H1 (cell line): ENCODE measurements at places on chromosomes 2 and 18.
A peak's percentile ranks its signal among the peaks of the same experiment; 100 is the strongest.

DNA sequence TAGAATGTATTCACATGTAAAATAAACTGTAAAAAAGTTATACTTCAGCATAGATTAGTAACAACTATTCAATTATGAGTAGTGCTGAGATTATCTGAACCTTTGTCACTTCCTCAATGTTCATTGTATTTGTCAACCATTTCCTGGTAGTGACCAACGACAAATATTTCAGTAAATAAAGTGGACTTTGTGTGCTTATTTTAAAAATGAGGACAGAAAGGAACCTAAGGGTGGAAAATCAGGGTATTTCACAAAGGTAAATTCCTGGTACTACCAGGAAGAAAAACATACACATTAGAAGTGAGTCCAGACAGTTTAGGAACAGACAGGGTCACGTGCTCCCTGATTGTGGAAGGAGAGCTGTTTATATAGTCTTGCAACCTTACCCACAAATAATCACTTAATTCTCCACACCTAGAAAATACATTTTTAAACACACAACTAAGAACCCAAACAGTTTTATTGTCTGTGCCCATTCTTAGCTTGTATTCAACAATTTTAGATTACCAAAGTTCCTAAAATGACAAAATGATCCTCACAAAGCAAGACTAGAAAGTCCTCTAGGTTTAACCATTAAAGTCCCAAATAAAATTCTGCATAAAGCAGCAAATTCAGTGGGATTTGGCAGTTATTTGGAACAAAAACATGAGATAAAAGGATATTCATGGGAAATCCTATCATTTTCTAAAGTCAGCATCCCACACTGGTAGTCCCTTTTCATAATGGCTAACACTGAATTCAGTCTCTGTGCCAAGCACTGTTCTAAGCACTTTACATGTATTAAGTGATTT, 28.2 kb downstream of the PELI1 start:
- DNase-seq = no peak

DNA sequence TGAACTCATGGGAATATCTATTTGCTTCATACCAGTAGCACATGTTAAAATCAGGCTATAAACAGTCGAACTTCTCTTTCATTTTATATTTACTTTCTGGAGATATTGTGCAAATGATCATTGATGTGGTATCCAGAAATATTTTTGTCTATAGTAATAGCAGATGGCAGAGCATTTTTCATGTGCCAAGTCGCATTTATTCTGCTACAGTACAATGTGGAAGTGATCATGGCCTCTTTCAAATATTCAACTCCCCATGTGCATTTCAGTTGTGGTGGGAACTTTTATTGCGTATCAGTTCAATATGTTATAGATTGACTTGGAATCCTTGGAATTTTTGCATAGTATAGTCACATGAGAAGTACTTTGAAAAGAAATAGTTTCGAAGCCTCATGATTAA, 57.4 kb downstream of the RHBDD1 start:
- DNase-seq = no peak

- DNase-seq = peak; percentile 34
Observed at GRCh38 chr18:49858309-49859020, 45.1 kb upstream of the ACAA2 start.

DNA sequence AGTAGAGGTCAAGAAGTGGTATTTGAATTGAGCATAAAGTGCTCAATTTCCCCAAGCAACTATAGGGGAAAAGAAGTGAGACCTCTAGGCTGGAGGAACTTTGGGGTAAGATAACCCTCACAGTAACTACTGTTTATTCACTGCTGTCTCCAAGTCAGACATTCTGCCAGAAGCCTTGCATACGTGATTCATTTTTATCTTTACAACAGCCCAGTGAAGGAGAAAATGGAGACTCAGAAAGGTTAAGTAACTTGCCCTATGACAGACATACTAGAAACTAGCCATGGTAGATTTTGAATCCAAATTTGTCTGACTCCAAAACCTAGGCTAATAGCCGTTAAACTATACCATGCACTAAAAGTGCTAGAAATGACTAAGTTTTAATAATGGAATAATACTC, 28.4 kb downstream of the DNAJC10 start:
- no peak for DNase-seq

- DNase-seq = peak; percentile 41
Observed at GRCh38 chr2:232349546-232349945, 29.0 kb upstream of the ALPP start.

- no peak for DNase-seq
Observed at GRCh38 chr18:39776766-39777165, 2178.3 kb upstream of the PIK3C3 start.

GRCh38 chr2:178363252-178363651, 87.7 kb downstream of the PRKRA start:
- no peak for DNase-seq

DNA sequence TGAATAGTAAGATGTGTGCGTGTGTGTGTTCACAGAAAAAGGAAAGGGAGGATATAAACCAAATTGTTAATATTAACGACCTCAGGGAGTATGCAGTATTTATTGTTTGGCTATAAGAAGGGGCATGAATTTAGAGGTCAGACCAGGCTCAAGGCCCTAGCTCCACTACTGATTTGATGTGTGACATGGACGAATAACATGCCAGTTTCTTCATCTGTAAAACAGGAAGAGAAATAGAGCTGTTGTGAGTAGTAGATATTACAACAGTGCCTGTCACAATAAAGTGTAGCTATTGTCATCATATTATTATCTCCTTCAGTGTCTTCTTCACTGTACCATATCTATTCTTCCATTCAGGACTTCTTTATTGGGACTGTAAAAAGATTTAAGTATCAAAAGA, 4.1 kb upstream of the MAT2A start:
- no peak for DNase-seq

GRCh38 chr18:45802814-45803492, 22.5 kb upstream of the SIGLEC15 start:
- no peak for DNase-seq

DNA sequence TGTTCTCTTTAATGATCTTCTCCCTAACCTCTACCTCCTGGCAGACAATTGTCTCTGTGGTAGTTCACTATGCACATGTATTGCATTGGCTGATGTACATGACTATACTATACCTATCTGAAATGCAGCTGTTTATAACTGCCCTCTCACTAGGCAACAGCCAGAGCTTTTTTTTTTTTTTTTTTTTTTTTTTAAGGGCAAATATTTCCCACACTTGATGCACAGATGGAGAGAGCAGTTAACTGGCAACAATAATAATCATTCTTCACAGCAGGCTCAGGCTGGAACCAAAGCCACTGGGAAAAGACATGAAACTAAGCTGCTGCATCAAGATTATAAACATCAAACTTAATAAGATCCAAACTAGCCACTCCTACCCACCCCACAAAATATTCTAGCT, 707.7 kb downstream of the LRP1B start:
- no peak for DNase-seq

DNA sequence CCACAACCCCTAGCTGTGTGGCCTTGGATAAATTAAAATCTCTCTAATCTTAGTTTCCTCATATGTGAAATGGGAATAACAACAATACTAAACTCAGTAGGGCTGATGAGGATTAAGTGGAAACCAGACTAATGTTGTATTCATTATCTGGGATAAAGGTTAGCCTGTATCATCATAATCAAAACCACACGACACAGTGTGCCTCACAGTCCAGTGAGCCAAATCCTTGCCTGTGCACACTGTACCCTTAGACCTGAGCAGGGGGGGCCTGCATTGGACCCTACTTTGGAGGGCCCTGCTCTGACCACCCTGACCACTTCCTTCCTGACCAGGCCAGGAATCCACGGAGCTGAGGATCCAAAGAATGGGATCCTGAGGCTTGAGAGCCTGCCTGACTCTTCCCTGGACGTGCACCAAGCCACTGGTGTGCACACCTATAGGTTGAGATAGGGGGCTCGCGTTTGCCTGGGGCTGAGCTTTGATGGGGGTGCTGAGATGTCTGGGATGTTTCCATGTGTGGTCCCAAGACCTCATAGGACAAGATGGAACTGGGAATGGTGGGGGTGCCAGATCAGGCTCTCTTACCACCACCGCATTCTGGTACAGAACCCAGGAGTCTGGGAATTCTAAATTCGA, 69.7 kb downstream of the TGOLN2 start:
- DNase-seq = no peak

GRCh38 chr2:23092831-23093230, 292.1 kb upstream of the KLHL29 start:
- no peak for DNase-seq

DNA sequence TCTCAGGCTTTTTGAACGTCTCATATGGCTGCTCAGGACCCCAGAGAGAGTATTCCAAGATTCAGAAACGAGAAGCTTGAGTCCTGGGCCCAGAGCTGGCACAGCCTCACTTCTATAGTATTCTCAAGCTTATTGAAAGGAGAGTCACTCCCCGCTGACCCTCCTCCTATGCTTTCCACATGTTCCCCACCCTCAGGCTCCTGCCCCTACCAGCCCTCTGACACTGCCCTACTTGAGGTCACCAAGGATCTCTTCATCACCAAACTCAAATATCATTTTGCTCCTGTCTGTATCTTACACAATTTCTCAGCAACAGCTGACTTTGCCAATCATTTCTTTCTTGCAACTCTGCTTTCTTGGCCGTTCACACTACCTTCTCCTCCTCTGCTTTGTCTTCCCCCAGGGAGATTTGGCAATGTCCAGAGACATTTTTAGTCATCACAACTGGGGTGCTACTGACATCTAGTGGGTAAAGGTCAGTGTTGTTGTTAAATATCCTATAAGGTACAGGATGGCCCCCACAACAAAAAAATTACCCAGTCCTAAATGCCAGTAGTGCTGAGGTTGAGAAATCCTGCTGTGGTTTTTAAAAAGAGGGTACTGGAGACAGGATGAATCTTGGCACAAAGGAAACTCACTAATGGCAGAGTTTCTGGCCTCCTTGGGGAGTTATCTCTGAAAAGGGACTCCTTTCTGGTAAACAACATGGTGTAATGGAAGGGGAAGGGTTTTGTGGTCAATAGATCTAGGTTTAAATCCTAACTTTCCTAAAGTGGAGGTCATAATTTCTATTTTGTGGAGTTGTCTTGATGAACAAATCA, 26.9 kb upstream of the INSIG2 start:
- no peak for DNase-seq

DNA sequence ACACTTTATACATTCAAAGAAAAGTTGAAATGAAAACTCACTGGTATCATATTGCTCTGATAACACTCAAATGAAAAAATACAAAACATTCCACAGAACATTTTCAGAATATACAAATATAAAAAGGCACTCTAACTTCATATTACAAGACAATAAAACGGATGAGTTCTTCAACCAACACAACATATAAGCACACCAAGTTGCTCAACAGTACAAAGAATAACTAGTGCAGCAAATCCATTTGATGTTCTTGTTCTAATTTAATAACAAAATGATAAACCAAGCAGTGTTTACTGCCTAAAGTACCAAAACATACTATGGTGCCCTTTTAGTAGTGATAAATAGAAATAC, 60.8 kb upstream of the PGAP1 start:
- DNase-seq = no peak

DNA sequence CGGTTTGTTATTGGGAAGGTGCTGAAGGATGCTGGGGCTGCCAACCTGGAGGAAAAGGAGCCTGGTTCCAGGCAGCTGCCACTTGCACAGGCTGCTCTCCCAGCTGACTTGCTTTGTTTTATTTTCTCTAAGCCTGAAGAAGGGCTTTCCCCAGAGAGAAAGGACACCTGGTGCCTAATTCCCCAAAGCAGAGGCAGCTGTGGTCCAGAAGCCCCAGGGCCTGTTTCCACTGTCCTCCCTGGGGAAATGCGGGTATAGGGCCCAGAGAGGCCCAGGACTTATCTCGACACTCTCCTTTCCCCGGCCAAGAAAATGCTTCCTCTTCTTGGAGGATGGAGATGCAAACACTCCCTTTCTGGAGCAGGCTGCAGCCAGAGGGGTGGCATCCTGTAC, 30.1 kb downstream of the INO80C start:
- no peak for DNase-seq

GRCh38 chr2:101612019-101612418, 85.5 kb upstream of the MAP4K4 start:
- DNase-seq = no peak

- DNase-seq = no peak
Observed at GRCh38 chr18:73683409-73684238, 464.0 kb downstream of the FBXO15 start.

DNA sequence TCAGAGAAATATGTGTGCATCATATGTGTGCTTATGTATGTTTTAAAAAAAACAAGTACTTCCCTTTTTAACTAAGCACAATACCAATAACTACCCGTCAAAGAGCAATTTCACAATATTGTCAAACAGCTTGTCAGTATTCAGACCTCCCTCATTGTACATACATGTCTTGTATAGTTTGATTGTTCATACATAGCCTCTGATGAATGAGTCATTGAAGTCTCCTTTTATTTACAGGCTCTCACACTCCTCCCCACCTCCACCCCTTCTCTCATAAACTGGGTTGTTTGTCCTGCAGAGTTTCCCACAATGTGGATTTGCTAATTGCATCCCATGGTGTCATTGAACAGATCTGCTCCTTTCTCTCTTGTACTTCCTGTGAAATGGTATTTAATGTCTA, 132.8 kb upstream of the L3MBTL4 start:
- no peak for DNase-seq

DNA sequence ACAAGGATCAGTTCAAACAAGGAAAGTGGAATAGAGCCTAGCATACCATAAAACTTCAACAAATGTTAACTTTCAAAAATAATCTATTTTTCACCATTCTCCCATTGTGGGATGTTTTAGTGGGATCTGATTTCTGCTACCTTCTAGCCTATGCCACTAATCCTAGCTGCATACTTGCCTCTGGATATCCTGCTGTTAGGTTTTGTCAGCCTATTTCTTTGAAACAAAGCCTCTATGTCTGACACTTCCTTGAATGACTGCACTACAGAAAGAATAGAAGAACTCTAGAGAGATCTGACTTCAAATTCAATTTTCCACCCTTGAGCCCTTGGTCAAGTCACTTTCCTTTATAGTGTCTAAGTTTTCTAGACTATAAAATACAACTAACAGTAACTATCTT, 291.5 kb downstream of the PTH2R start:
- no peak for DNase-seq

GRCh38 chr2:113992090-113992489, 102.2 kb downstream of the ACTR3 start:
- DNase-seq = no peak

- no peak for DNase-seq
Observed at GRCh38 chr2:96110621-96111256, 5.6 kb downstream of the ADRA2B start.

- no peak for DNase-seq
Observed at GRCh38 chr18:46155641-46156051, 51.5 kb downstream of the HAUS1 start.
